ENCODE measurements at places on chromosomes 6 and 20.

DNA sequence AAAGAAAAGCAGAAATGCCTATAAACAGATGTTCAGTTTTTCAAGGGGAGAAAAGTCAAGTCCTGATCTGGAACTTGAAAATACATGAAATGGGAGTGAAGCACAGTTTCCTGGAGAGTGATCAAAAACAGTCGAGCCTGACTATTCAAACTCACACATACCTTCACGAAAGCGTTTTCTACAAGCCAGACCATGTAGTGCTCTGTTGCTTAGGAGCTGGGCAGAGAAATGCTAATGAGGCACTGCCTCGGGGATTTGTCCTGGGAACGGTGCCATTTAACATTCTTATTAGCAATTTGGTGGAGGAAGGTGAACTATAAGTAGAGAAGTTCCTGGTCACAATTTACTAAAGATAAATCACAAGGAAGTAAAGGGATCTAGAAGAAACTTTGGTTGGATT lies 5.9 kb downstream of the NHSL1 start:
- DNase-seq, result no peak

GRCh38 chr6:7827142-7827541 lies 83.4 kb downstream of the TXNDC5 start:
- no peak for DNase-seq

DNA sequence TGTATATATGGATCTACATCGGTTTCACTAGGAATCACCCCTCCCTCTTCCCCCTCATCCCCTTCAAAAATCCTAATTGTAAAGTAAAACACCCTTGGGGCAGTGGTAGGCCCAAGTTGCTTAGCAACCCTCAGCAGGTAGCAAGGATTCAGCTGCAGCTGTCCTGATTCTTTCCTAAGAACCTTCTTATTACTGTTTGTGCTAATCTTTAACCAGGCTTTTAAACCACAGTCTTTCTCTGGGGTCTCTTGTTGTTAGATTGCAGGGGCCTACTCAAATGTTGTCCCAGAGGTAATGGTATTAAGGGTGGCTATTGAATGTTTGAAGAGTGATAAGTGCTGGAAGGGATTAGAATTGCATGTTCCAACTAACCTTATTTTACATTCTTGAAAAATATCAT lies 46.4 kb downstream of the PRL start:
- DNase-seq, result no peak

GRCh38 chr20:60100780-60101179 lies 142.6 kb downstream of the CDH26 start:
- no peak for DNase-seq

- DNase-seq, result no peak
Observed at GRCh38 chr6:63321821-63322220, 2.0 kb upstream of the LGSN start.

- no peak for DNase-seq
Observed at GRCh38 chr20:57774951-57775350, 65.1 kb upstream of the PMEPA1 start.

DNA sequence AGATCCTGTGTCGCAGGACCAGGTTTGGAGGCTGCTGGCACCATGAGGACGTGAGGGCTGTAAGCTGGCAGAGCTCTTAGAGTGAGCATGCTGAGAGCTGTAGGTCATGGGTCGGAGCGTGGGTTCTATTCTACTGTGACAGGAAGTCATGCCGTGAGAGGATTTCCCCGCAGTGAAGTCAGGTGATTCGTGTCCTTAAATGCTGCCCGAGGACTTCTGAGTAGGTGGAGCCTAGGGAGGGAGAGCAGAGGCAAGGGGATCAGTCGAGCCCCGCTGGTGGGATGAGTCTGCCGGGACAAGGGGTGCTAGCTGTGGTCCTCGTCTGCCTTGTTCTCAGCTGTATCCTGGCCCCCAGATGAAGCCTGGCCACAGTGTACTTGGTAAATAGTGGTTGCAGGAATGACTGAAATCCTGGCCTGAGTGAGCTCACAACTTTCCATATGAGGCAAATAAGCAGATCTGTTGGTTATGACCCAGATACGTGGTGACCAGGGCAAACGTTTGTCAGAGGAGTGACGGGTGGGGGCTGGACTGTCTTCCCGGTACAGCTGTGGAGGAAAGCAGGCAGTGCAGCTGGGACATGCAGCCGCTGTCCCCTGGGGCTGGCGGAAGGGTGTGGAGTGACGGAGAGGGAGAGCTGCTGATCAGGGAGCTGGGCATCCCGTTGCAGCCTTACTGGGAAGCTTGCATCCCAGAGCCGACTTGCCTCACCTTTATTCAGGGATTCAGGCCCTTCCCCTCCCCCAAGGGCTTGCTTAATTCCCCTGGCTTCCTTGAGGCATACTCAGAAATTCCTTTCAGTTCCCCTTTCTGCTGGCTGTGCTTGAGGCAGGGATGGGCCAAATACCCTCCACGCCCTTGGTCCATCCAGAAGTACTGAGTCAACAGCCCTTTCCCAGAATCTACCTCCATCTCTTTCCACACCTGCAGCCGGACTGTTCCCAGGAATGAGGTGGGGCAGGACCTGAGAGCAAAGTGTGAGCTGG lies 250.9 kb upstream of the RREB1 start:
- peak; percentile 6 for DNase-seq

DNA sequence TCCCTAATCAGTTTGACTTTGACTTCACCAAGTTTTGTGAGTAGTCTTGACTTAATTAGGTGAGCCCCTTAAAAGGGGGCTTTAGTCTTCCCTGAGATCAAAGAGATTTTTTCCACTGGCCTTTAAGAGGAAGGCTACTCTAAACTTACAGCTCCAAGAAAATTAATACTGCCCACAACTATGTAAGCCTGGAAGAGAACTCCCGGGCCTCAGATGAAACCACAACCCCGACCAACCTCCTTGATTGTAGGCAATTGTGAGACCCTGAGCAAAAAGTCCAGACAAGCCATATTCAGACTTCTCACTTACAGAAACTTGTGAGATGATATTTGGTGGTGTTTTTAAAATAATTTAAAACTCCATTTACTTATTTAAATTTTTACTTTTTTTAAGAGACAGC lies 18.1 kb downstream of the SNX3 start:
- no peak for DNase-seq

- DNase-seq, result no peak
Observed at GRCh38 chr6:48016020-48016755, 94.8 kb downstream of the PTCHD4 start.

GRCh38 chr6:26031151-26031594 lies 56.1 kb upstream of the HFE start:
- DNase-seq, result no peak

DNA sequence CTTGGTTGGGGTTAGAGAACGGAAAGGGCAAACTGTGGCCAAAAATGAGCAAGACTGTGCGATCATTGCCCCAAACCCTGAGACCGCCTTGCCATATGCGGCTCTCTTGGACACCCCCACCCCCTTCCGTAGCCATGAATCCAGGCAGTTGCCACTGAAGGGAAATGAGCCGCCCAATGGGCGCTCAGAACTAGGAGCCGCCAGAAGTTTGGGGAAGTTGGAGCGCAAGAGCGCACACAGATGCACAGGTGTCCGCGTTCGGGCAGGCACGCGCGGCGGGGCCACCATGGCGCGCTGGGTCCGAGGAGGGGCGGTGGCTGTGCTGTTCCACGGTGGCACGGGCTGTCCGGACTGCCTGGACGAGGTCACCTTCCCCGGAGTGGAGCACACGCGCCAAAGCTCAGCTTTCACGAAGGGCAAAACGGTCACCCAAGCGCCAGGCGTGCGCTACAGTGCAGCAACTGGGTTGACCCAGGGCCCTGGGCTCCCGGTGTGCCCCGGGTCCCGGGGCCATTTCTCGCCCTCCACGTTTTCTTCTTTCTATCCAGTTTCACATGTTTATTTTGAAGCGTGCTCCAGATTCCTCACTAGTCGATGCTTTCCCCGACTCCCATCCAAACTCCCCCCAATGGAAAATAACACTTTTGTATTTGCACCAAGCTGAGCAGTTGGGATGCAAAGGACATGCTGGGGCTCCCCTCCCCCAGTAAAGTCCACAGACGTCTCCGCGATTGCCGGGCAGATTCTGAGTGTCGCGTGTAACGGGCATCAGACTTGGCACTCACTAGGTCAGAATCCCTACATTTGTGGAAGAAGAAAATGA lies 906 bp upstream of the PDE10A start:
- no peak for DNase-seq

DNA sequence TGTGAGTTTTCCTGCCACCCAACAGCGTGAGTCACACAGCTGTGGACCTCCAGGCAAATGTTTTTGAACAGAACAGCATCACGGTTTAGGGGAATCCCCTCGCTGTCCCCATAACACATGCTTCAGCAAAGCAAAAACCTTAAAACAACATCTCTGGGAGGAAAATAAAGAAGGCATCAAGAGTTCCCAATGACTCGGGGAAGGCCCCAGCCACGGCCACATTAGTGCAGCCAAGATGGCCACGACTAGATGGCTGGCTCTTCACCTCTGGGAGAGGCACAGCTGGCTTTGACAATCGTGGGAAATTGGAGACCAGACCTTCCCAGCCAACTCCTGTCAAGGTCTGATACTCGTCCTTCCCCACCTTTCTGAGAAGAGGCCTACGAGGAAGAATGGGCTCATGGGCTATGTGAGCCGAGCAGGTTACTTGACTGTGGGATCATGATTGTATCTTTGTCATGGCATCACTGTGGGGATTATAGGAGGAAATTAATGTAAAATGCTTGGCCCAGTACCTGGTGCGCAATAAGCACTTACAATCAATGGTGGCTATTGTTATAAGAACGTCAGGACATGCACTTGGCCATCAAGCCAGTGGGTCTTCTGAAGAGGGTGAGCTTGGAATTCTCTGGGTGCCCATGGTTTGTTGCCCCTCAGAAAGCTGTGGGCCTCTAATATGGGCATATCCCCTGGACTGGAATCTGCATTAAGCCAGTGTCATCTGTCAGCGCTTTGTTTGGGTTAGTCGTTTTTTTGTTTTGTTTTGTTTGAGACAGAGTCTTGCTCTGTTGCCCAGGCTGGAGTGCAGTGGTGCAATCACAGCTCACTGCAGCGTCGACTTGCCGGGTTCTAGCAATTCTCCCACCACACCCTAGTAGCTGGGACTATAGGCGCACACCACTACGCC lies 43.6 kb downstream of the FGD2 start:
- DNase-seq, result peak; percentile 66

GRCh38 chr20:37941992-37942391 lies 39.1 kb downstream of the VSTM2L start:
- no peak for DNase-seq

- DNase-seq, result no peak
Observed at GRCh38 chr20:21237956-21238799, 65.0 kb upstream of the XRN2 start.

DNA sequence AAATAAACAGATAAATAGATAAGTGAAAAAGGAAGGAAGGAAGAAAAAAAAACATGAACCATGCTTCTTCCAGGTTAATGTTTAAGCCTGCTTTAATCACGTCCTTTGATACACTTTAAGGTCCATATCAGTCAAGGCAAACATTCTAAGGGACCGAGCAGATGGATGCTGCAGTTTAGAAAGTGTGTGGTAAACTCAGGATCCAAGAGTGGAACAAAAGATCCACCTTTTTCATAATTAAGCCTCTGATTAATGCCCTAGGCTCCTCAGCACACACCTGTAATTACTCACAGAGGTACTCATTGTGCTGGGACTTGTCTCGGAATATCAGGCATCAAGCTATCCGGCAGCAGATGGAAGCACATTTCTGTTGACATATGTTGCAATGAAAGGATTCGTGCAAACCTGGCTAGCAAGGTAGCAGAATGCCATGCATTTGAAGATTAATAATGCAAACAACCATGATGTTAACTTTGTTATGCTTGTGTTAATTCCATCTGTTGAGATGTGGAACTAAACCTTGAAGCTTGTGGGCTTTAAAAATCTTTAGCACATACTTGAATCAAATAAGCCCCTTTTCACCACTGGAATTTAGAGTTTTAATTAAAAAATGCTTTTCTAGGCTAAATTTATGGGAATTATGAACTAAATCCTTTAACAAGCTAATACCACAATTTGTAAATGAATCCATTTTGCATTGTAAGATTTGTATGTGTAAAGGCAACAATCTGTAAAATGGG lies 163.7 kb downstream of the RALGAPA2 start:
- DNase-seq, result no peak

DNA sequence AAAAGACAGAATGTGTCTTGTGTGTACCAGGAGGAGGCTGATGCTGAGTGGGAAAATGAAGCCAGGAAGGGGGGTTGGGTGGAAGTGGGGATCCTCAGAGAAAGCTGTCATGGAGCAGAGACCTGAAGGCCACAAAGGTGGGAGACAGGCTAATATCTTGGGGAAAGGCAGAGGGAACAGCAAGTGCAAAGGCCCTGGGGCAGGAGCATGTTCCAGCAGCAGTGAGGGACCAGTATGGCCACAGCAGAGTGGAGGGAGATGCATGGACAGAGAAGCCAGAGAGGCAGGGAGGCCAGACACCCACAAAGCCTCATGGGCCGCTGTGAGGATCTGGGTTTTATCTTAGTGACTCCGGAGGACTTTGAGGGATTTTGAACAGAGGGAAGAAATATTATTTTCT lies 254.2 kb upstream of the SULF2 start:
- DNase-seq, result no peak

DNA sequence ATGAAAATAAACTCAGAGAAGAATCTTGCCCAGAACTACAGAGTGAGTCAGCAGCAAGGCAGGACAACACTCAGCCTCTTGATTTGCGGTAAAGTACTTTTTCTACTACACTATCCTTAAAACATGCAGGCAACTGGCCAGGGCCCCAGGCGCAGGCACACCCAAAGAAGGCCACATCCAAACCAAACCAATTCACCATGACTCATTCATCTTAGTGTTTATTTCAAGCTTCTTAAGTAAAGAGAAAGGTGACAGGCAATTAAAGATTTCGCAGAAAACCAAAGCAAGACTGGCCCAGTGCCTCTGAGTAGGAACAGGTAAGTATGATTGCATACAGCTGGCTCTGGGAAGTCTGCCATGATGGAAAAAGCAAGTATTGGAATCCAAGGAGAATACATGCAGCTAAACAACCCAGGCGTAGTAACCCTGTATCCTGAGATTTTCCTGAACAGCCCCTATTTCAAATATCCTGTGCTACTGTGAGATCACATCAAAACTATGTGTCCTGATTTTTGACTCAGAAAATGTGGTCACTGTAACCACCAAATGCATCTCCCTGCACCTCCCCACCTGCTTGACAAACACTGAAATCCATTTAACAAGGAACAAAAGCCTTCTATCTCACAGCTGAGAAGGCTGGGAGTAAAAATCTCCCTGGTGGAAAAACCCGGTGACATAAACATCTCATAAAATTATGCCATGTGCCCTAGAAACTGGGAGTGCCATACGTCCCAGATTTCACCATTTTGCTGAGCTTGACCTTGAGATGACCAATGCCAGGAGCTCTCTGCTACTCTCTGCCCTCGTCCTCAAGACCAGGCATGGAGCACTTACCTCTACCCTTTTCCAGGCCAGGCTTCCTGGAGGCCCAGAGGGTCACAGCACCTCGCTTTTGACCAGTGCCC lies 12.4 kb downstream of the WFDC3 start:
- DNase-seq, result no peak

DNA sequence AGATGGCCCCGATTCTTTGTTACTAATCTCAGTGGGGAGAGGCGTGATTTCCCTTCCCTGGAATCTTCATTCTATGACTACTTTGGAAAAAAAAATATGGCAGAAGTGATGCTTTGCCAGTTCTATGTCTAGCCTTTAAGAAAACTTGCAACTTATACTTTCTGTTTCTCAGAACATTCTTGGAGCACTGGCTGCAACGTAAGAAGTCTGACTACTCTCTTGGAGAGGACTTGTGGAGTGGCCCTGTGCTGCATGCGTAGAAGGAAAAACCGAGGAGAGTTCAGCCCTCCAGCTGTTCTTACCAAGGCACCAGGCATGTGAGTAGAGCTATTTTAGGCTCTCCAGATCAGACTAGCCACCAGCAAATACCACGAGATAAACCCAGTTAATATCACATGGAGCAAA lies 77.6 kb upstream of the STXBP5 start:
- no peak for DNase-seq

GRCh38 chr20:8635837-8636236 lies 433.1 kb upstream of the PLCB4 start:
- DNase-seq, result no peak

Measured in stimulated activated CD8-positive, alpha-beta memory T cell treated with anti-CD3 and anti-CD28 coated beads, Interleukin-4, amount 100 ng/mL, for 4 hours (primary cell).